Tibial artery (tissue), 4 donors: ENCODE measurements at places on chromosomes 7 and 10.

GRCh38 chr10:77661674-77662073 is 24.1 kb upstream of the KCNMA1 start:
- no peak overlapping the region for H3K27ac ChIP-seq
- H3K27me3 ChIP-seq = no peaks in the 10 kb centered on the region
- H3K4me3 ChIP-seq = no peak overlapping the region
- H3K4me1 ChIP-seq = no peaks in the 10 kb centered on the region

DNA sequence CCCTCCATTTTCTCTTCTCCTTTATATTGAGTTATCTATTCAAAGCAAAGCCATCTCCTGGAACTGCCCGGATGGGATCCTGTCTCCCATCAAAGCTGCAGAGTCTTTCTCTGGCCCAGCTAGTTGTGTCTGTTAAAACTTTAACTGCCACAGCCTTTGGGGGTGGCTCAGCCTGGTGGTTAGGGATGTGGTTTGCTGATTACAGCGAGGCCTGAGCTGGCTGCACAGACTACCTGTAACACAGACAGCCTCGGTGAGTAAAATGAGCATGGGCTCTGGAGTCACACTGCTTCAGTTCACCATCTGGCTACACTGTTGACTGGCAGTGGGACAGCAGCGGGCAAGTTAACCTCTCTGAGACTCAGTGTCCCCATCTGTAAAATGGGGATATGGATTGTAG is 18.4 kb upstream of the HABP2 start:
- no peaks in the 10 kb centered on the region for H3K36me3 ChIP-seq
- H3K27ac ChIP-seq = no peak overlapping the region
- H3K27me3 ChIP-seq = no peaks in the 10 kb centered on the region
- no peaks in the 10 kb centered on the region for H3K4me1 ChIP-seq

DNA sequence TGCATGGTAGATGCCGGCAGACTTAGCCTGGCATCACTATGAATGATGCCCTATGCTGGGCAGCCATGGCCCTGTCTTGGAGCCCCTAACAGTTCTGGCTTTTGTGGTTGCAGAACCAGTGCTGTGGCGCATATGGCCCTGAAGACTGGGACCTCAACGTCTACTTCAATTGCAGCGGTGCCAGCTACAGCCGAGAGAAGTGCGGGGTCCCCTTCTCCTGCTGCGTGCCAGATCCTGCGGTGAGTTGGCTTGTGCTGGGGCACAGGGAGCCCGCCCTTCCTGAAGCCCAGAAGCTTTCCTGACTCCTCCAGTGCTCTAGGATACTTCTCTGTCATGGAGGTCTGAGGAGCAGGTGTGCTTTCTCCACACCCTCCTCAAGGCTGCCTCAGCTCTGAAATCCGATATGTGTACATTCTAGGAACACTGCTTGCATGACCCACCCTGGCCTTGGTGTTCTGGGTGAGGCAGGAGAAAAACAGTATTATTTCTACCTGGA is 25.6 kb upstream of the SH2D4B start:
- peaks cover 35% of the 10 kb centered on the region for H3K36me3 ChIP-seq
- no peak overlapping the region for H3K4me3 ChIP-seq
- DNase-seq = peak; percentile 12
- no peak overlapping the region for H3K27ac ChIP-seq
- H3K4me1 ChIP-seq = peaks cover 11% of the 10 kb centered on the region

- H3K4me3 ChIP-seq = no peak overlapping the region
- H3K36me3 ChIP-seq = no peaks in the 10 kb centered on the region
- no peak for DNase-seq
- H3K4me1 ChIP-seq = peaks cover 35% of the 10 kb centered on the region
Measured at GRCh38 chr10:113320987-113321386, 231.9 kb upstream of the HABP2 start.

DNA sequence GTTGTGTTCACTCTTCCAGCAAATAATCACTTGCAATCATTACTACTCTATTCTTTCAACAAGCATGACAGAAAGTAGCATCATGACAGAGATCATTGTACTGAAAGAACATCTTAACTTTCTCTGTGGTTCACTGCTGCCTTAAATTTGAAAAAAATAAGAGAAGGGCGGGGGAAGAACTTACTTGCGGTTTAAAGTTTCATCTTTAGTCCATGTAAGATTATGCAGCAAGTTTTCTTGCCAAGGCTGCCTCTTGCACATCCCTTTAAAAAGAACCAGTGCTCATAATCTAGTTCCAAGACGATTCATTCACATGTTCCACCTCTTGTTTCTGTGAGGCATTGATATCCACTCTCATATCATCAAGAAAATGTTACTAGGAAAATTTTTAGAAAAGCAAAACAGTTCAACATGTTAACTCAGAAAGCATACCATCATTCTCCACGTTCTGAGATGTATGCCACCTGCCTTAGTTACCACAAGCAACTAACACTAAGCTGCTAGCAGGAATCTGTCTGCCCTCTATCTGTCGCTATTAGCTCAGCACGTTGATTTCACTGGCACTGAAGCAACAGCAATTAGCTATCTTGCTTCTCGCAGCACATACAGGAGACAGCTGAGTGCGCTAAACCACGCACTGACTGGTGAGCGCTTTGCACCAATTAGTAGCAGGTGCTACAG is at the start of gene PCDH15:
PCDH15 (minus strand) TSS at position 491 of the 681 bp plus-strand sequence. CDS start 136,969 bp downstream, outside the sequence.
- no peaks in the 10 kb centered on the region for H3K4me1 ChIP-seq
- no peaks in the 10 kb centered on the region for H3K27me3 ChIP-seq
- DNase-seq = no peak
- H3K27ac ChIP-seq = no peak within 1 kb of the TSS
- no peak within 1 kb of the TSS for H3K4me3 ChIP-seq

DNA sequence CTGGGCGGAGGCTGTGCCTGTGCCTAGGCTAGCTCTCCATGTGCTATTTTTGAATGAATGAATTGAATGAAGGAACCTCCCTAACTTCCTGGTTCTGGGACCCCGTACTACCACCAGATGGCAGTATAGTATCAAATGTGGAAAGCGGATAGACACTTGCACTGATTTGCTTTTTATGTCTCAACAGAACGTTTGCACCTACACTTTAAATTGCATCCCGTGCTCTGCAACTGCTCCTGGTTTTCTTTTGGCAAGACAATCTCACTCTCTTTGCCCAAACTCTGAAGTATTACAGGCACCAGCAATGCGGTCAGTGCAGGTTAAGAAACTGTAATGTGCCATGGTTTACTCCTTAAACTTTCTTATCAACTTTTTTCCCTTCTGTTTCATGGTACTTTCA is 6.5 kb downstream of the FZD8 start:
- peaks cover 44% of the 10 kb centered on the region for H3K4me1 ChIP-seq
- H3K4me3 ChIP-seq = no peak overlapping the region
- no peaks in the 10 kb centered on the region for H3K36me3 ChIP-seq

DNA sequence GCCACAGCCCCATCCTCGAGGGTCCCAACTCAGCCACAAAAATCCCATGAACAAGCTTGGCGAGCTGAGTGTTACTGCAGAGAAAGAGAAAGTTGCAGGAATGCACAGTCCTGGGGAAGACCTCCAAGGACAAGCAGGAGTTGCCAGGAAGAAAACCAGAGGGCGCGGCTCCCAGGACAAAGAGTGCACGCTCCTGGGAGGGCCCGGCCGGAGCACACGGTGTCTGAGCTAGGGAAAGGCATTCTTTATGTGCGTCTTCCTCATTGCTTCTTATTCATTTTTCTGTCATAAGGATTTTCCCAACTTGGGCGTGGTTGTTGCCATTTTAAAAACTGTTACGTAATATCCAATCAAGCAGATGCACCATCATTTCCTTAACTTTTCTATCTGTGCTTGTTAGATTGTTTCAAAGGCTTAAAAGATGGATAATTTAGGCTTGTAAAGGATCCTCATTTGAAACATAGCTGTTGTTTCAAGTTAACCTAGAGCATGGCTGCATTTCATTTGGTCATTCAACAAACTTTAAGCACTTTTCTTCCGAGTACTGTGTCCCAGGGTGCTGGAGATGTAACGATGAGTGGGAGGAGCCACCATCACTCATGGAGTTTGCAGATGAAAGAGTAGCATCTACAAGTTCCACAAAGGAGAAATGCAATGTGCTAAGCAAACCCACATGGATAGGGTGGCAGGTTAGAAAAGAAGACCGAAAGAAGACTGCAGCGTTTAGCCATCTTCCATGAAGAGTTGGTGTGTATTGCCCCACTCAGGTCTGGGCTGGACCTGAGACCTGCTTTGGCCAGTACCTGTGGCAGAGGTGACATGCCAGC is 5.6 kb upstream of the CNPY1 start:
- no peaks in the 10 kb centered on the region for H3K4me1 ChIP-seq
- H3K36me3 ChIP-seq = no peaks in the 10 kb centered on the region
- H3K4me3 ChIP-seq = no peak overlapping the region

GRCh38 chr7:134246347-134246746 is 70.4 kb downstream of the SLC35B4 start:
- H3K36me3 ChIP-seq = no peaks in the 10 kb centered on the region
- H3K4me3 ChIP-seq = no peak overlapping the region
- no peaks in the 10 kb centered on the region for H3K4me1 ChIP-seq

DNA sequence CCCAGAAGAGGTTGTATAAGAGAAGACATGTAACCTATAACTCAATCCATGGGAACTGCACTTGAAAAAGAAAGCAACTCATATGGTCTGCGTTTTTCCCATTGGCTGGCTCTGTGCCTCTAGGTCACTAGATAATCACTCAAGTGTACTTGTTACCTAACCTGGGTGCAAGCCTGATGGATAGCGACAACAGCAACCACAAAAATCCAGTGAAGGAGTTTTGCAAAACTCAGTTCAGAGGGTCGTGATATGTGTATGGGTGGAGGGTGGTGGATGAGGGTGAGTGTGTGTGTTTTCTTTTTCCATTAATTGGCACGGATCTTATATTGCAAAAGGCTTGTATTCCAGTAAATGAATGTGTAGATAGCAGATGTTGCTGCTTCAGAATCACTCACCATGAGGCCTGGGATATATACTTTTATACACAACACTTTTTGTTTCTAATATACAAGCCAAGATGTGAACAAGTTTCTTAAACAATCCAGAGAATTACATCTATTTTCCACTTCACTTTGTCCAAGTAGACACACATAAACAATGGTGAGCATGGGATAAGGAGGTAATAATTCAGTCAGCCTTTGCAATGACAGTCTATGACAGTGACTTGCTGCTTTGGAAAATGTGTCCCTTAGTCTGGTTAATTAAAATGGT is 286.9 kb upstream of the DKK1 start:
- no peak overlapping the region for H3K4me3 ChIP-seq
- no peaks in the 10 kb centered on the region for H3K4me1 ChIP-seq
- H3K36me3 ChIP-seq = no peaks in the 10 kb centered on the region

DNA sequence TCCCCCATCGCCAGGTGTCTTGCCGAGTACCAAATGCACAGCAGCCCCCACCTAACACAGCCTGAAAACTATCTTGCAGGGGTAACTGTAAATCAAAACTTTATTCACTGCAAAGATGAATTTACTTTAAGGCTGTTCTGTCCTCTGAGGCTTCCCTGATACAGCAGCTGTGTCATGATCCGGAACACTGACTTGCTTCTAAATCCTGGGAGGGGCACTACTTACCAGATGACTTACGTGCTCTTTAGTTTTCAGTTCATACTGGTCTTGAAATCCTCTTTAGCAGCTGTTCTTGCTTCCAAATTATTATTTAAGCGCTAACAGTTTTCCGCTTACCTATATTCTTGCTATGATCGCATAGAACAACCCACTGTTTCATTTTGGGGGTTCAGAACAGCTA is 4.9 kb downstream of the DYNC1I1 start:
- no peak for DNase-seq
- H3K4me1 ChIP-seq = no peaks in the 10 kb centered on the region
- H3K36me3 ChIP-seq = no peaks in the 10 kb centered on the region
- no peak overlapping the region for H3K27ac ChIP-seq
- no peaks in the 10 kb centered on the region for H3K27me3 ChIP-seq

- H3K36me3 ChIP-seq = no peaks in the 10 kb centered on the region
- no peaks in the 10 kb centered on the region for H3K4me1 ChIP-seq
- H3K4me3 ChIP-seq = no peak overlapping the region
- H3K27ac ChIP-seq = no peak overlapping the region
- no peak for DNase-seq
Measured at GRCh38 chr10:44619975-44620374, 235.1 kb upstream of the CXCL12 start.

DNA sequence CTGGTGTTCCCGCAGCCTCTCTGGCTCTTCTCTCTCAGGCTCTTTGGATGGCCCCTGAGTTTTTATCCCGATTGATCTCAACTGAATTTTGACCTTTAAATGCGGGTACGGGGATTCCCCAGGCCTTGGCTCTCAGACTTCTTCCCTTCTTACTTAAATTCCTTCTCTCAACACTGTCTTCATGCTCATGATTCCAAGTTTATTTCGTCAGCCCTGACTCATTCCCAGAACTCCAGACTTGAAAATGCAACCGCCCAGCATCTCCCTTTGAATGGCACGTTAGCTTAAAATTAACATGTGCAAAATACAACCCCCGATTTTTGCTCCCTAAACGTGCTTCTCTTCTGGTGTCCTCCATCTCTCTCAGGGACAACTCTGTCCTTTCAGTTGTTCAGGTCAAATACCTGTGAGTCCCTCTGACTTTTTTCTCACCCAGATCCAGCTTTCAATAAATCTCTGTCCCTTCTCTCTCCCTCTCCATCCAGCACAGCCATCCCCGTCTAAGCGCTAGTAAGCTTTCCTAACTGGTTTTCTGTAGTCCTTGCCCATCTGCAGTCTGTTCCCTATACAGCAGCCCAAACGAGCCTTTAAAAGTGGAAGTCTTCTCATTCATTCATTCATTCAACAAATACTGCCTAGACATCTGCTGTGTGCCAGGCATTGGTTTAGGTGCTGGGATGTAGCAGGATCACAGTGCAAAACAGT is 7.1 kb downstream of the HECW1 start:
- no peak overlapping the region for H3K4me3 ChIP-seq
- H3K27me3 ChIP-seq = peaks cover 2% of the 10 kb centered on the region
- no peak overlapping the region for H3K27ac ChIP-seq
- H3K4me1 ChIP-seq = no peaks in the 10 kb centered on the region
- no peak for DNase-seq

DNA sequence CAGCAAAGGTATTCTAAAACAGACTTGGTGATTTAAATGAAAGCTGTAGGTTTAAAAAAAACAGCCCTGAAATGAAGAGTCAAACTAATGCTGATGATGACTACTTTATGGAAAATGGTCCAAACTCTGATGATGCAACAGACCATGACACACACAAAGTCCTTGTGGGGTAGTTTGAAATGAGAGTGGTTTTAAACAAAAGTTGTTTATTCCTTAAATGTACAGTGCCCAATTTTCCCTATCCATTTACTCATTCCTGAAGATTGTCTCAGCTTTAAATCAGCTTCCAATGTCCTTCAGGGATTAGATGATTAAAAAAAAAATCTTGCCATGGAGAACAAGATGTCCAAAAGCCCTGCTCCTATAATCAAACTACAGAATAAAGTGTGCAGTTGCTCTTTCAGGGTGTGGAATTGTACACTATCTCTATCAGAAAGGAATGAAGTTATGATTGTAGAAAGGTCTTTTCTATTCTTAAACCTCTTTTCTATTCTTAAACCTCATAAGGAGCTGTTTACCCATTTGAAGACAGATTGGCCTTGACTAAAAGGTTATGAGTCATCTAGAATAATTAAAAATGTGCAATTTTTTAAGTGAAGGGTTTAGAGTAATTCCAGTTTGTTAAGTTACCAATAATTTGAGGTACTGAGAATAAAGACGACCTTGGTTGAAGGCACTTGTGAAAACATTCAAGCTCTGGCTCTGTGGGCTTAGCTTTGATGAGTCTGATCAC is 70.2 kb upstream of the ITGA8 start:
- peaks cover 25% of the 10 kb centered on the region for H3K4me1 ChIP-seq
- DNase-seq = no peak
- H3K4me3 ChIP-seq = no peak overlapping the region
- peaks cover 8% of the 10 kb centered on the region for H3K36me3 ChIP-seq

GRCh38 chr10:78727251-78727650 is 341.5 kb upstream of the ZMIZ1 start:
- H3K27ac ChIP-seq = no peak overlapping the region
- H3K27me3 ChIP-seq = no peaks in the 10 kb centered on the region
- no peak for DNase-seq
- H3K36me3 ChIP-seq = no peaks in the 10 kb centered on the region
- H3K4me1 ChIP-seq = peaks cover 6% of the 10 kb centered on the region
- H3K4me3 ChIP-seq = no peak overlapping the region
